ENCODE measurements at places on chromosomes 5 and 9.

DNA sequence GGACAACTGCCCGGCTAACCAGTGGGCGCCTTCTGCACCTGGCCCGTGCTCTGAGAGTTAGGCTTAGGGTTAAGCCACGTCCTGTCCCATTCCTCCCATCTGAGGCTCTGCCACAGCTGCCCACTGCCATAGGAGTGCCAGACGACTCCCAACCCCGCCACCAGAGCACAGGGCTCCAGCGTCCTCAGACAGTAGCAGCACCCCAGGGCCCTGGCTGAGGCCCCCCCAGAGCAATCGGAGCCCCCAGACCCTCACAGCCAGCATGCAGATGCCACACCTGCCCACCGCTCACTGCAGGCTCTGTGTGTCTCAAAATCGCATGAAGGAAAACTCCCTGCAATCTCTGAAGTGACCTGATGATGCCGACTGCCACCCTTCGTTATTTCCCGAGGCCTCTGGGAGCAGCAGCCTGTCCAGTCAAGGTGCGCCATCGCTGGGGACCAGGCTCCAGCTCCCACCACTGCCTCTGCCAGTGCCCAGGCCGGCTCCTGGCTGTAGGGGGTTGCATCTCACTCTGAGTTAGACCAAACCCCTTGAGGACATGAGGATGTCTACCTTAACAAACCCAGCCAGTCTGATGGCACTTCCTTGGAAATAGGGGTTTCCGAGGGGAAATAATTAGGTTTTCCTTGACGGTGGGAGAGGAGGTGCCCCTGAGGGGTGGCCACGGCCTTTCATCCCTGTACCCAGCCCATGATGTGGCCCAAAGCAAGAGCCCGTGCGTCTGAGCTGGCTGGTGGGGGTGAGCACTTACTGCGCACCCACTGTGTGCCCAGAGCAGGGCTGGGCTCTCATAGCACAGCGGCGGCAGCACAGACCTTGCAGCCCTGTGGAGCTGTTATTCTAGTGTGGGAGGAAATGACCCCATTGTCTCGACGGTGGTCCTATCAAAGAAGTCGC lies 58.0 kb upstream of the RNF130 start:
- DNase-seq: no peak

- DNase-seq: no peak
Observed at GRCh38 chr5:151200913-151201595, 22.8 kb downstream of the CCDC69 start.

- no peak for DNase-seq
Observed at GRCh38 chr5:60594715-60595477, 105.1 kb downstream of the DEPDC1B start.

DNA sequence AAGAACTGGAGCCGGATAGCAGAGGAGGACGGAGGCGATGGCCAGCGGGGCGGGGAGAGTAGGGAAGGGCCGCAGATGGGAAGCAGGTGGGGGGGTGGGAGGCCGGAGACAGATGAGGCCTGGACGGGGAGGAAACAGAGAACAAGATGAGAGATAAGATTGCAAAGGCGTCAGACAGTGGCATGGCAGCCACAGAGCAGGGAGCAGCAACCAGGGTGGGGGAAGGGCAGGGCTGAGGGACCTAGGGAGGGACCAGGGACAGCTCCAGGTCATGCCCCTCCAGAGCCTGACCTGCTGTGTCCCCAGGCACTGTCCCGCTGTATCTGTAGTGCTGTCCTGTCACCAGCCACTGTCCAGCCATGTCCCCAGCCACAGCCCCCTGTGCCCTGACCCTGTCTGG lies 49.6 kb upstream of the LMX1B start:
- DNase-seq: no peak

- DNase-seq: peak; percentile 48
Observed at GRCh38 chr5:180161420-180162303, 47.3 kb downstream of the RASGEF1C start.

DNA sequence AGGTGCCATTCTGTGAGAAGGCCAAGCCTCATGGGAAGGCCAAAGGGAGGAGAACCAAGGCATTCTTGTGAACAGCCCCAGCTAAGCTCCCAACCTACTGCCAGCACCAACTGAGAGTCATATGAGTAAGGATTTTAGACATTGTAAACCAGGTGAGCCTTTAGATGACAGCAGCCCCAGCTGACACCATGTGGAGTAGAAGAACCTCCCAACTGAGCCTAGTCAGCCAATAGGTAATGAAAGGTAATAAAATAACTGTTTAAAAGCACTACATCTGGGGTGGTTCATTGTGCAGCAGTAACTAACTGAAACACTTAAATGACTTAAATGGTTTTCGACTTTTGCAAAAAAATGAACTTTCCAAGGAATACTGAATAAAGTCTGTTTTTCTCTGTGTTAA lies 172.6 kb upstream of the KIF2A start:
- no peak for DNase-seq

DNA sequence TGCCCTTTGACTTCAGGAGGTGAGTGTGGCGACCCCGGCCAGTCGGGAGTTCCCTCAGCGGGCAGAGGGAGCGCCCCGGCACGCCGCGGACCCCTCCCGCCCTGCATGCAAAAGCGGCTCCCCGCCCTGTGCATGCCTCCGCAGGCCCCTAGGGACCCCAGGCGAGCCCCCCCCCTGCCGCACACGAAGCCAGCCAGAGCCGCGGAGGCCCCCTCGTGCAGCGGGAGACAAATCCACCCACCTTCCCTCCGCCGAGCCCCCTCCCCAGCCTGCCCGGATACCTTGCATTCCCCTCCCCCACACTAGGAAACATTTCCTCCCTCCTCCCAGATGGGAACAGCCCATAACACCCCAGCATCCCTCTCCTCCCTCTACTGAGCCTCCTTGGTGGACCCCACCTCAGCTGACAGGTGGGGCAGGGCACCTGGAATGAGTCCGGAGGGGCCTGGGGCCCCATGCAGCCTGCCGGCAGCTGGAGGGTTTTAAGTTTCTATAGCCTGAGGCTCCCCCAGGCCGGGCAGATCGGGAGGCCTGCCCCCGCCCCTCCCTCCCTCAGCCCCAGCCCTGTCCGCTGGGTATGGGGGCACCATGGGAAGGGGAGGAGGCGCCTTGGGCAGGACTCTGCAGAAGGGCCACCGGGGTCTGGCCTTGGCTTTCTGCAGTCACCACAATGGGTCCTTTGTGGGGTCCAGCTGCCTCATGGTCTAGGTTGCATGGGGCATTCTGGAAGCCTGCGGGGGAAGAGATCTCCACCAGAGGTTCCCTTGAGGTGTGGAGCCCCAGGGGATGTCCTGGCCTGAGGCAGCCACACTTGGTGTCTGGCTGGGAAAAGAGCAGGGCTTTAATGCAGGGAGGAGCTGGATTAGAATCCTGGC lies 601 bp downstream of the ERGIC1 start:
- DNase-seq: peak; percentile 54

DNA sequence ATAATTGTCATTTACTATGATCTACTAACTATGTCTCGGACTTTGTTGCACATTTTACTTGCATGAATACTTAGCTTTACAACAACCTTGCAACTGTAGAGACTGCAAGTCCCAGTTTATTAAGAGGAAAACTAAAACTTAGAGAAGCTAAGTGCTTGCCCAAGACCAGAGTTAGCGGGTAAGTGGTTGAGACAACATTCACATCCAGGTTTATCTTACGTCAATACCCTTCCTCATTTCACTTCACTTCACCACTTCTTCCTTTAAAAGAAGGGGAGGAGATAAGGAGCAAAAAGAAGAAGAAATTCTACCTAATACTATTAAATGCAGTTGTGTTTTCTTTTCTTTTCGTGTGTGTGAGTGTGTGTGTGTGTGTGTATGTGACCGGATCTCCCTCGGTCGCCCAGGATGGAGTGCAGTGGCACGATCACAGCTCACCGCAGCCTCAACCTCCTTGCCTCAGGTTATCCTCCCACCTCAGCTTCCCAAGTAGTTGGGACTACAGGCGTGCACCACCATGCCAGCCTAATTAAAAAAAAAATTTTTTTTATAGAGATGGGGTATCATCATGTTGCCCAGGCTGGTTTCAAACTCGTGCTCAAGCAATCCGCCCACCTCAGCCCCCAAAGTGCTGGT lies 37.4 kb downstream of the MEGF9 start:
- DNase-seq: no peak

GRCh38 chr9:17653947-17654465 lies 75.1 kb downstream of the SH3GL2 start:
- no peak for DNase-seq

DNA sequence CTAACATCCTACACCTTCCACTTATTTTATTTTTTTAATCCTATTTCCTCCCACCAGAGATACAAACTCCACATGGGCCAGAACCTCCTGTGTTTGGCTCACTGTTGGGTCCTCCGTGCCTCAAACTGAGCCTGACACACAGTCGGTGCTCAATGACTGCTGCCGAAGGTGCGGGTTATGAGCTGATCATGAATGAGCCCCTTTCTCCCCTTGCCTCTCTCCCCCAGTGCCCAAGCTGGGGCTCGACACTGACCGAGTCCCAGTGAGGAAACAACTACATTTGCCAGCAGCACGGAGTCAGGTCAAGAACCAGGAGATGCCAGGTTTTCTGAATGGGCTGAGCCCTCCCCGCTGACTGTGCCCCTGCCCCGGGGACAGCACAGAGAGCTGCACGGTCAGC lies 45.0 kb downstream of the SARDH start:
- DNase-seq: no peak

- peak; percentile 39 for DNase-seq
Observed at GRCh38 chr5:109645707-109646192, 44.0 kb upstream of the MAN2A1 start.

DNA sequence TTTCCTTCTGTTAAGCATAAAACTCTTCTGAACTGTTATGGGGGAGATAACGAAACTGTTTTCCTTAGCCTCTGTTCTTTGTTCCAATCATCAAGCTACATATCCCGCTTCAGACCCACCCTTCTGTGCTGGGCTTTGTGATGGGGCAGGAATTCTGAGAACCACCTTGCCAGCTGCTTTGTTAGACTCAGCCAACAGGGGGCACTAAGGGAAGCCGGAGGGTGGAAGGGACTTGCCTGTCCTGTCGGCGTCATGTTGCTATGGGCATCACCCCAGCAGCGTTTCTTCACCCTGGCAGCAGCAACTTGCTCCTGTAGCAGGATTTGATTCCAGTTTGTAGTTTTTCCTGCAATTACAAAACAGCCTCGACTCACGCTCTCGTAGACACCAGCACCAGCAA lies 169.1 kb downstream of the CAAP1 start:
- DNase-seq: peak; percentile 95

GRCh38 chr5:152606776-152607364 lies 201.8 kb upstream of the NMUR2 start:
- no peak for DNase-seq
